Activated CD8-positive, alpha-beta T cell treated with anti-CD3 and anti-CD28 coated beads for 36 hours (primary cell): ENCODE measurements at places on chromosomes 13 and 19.

GRCh38 chr13:29953542-29953941 is 103.1 kb upstream of the UBL3 start:
- DNase-seq = no peak
- H3K27ac ChIP-seq = peak overlapping the region; percentile 92
- peaks cover 30% of the 10 kb centered on the region for H3K4me1 ChIP-seq
- peak overlapping the region; percentile 61 for H3K4me3 ChIP-seq
- no peaks in the 10 kb centered on the region for H3K36me3 ChIP-seq

GRCh38 chr19:10269333-10270179 is 1.4 kb upstream of the ICAM1 start:
- H3K27ac ChIP-seq = peak overlapping the region; percentile 89
- H3K4me1 ChIP-seq = peaks cover 20% of the 10 kb centered on the region
- no peaks in the 10 kb centered on the region for H3K27me3 ChIP-seq
- DNase-seq = peak; percentile 95
- H3K36me3 ChIP-seq = peaks cover 22% of the 10 kb centered on the region
- H3K4me3 ChIP-seq = peak overlapping the region; percentile 85

DNA sequence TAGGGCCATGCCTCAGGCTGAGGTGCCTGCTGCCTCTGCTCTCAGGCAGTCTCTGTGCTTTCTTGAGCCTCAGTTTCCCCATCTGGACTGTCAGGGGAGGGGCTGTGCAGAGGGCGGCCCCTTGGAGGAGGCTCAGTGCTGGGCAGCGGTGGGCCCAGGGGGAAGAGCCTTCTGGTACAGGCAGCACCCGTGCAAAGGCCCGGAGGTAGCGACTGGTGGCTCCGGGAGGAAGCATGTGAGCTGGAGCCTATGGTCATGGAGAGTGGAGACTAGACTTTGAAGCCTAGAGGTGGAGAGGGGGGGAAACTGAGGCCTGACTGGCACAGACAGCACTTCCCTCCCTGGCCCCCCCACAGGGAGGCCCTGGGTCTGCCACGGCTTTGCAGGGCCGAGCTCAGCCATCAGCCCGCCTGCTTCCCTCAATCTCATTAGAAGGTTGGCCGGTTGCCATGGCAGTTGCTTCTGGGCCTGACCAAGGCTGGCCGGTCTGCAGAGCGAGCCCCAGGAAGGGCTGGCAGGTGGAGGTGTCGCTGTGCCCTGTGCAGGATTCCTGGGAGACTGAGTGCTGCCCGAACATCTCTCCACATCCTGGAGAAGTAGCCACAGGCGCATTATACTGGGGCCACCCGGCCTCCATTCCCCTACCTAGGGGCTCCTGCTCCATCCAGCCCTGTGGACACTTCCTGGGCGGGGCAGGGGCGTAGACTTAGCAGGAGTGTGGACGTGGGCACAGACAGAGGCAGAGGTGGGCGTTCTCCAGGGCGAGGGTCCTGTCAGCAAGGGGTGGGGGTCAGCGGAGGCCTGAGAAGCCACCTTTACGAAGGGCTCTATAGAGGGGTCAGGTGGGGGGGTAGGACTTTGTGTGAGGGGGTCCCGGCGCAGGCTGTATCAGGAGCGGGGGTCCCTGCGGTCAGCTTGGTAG is 53.2 kb downstream of the CRTC1 start:
- no peaks in the 10 kb centered on the region for H3K36me3 ChIP-seq
- H3K27ac ChIP-seq = no peak overlapping the region
- no peaks in the 10 kb centered on the region for H3K27me3 ChIP-seq
- no peak overlapping the region for H3K4me3 ChIP-seq
- DNase-seq = no peak

- no peak for DNase-seq
- no peak overlapping the region for H3K27ac ChIP-seq
- no peaks in the 10 kb centered on the region for H3K36me3 ChIP-seq
- no peaks in the 10 kb centered on the region for H3K4me1 ChIP-seq
These were observed 23.5 kb downstream of the DYRK1B start for GRCh38 chr19:39810424-39810823.

GRCh38 chr13:105660561-105660960 is 874.9 kb downstream of the EFNB2 start:
- DNase-seq = no peak
- no peak overlapping the region for H3K27ac ChIP-seq
- no peaks in the 10 kb centered on the region for H3K4me1 ChIP-seq
- no peak overlapping the region for H3K4me3 ChIP-seq
- no peaks in the 10 kb centered on the region for H3K27me3 ChIP-seq

DNA sequence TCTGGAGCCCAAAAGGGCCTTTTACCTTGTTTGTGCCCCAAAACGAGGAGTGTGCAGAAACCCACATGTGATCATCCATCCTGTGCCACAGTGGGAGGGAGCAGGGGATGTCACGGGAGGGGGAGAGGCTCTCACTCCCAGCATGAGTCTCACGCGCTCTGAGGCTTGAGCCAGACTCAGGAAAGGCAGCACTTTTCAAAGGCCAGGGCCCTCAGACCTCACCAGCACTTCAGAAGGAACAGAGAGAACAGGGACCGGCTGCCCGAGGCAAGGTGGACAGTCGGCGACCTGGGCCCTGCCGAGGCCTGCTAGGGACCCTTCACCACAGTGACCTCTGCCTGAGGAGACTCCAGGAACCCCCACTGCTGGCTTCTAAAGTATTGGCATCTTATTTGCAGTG is 71.7 kb upstream of the WASF3 start:
- no peaks in the 10 kb centered on the region for H3K36me3 ChIP-seq
- H3K27ac ChIP-seq = no peak overlapping the region
- H3K27me3 ChIP-seq = peaks cover 2% of the 10 kb centered on the region
- no peak overlapping the region for H3K4me3 ChIP-seq
- no peak for DNase-seq

GRCh38 chr13:101681834-101682233 is 229.4 kb downstream of the ITGBL1 start:
- no peaks in the 10 kb centered on the region for H3K4me1 ChIP-seq
- DNase-seq = no peak

DNA sequence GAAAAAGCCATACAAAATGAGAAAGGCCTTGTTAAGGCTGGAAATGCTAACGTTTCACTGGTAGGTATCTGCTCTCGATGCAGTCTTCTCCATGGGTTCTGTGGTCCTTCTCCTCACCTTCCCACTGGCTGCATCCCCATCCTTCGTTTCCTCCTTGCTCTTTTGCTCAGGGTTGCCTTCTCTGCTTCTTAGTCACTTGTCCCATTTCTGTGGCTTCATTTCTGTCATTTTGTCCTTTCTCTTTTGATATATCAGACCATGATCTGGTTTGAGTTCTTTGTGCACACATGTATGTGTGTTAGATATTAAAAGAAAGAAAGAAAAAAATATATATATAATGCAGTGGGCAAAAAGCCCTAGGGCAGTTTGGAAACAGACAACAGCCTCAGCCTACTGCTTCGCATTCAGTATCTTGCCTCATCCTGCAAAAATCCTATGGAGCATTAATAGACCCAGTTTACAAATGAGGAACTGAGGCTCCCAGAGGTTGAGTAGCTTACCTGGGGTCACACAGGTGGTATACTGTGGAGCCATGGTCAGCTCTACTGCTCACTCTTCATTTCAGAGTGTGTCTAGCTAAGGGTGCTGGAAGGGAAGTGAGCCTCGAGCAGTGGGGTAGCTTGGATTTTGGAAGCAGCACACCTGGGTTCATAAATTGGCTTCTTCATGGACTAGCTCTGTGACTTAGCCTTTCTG is 57.6 kb upstream of the MEDAG start:
- no peak overlapping the region for H3K27ac ChIP-seq
- peaks cover 12% of the 10 kb centered on the region for H3K4me1 ChIP-seq
- no peak overlapping the region for H3K4me3 ChIP-seq
- no peak for DNase-seq
- no peaks in the 10 kb centered on the region for H3K27me3 ChIP-seq

DNA sequence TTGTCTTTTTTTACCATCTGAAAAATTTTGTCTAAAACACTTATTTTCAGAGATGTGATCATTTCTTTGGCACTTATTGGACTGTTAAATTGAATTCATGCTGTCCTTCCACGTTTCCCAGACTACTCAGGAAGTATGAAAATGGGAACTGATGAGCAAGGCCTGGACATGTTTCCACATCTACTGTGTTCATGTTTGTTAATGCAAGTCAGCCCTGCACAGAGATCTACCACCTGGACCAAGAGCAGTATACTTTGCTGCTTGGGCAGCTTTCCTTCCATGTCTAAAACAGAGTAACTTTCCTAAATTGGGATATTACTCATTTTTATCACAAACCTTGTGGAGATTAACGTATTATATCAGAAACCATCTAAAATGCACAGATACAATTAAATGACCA is 687.4 kb downstream of the DIAPH3 start:
- no peaks in the 10 kb centered on the region for H3K36me3 ChIP-seq
- no peaks in the 10 kb centered on the region for H3K27me3 ChIP-seq
- no peak overlapping the region for H3K4me3 ChIP-seq
- no peaks in the 10 kb centered on the region for H3K4me1 ChIP-seq
- H3K27ac ChIP-seq = no peak overlapping the region
- DNase-seq = no peak

DNA sequence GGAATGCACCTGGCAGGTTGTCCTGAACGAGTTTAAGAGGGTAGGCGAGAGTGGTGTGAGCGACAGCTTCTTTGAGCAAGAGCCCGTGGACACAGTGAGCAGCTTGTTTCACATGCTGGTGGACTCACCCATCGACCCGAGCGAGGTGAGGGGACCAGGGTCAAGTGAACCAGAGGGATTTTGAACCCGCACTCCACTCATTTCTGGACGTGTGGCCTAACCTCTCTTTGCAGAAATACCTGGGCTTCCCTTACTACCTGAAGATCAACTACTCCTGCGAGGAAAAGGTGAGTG is 1.7 kb downstream of the CATSPERG start:
- H3K27ac ChIP-seq = peak overlapping the region; percentile 97
- peak overlapping the region; percentile 87 for H3K4me3 ChIP-seq
- no peaks in the 10 kb centered on the region for H3K27me3 ChIP-seq
- H3K4me1 ChIP-seq = peaks cover 12% of the 10 kb centered on the region
- no peaks in the 10 kb centered on the region for H3K36me3 ChIP-seq
- no peak for DNase-seq

DNA sequence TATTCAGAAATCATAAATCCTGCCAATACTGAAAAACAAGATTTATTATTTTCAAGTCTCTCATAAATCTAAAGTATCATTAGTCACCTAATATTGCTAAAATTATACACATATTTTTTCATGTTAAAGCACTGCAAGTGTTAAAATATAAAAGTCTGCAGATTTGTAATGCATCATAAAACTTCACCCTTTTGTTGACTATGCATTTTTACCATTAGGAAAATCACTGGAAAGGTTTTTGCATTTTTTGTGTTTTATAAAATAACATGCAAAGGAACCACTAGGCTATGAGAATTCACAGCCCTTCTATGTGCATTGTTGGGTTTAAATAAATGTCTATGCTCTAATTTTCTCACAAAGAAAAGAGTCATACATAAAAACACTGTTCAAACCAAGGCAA is 407.3 kb downstream of the DACH1 start:
- H3K4me3 ChIP-seq = no peak overlapping the region
- H3K4me1 ChIP-seq = no peaks in the 10 kb centered on the region
- DNase-seq = no peak
- H3K27ac ChIP-seq = no peak overlapping the region
- H3K36me3 ChIP-seq = no peaks in the 10 kb centered on the region
- no peaks in the 10 kb centered on the region for H3K27me3 ChIP-seq

DNA sequence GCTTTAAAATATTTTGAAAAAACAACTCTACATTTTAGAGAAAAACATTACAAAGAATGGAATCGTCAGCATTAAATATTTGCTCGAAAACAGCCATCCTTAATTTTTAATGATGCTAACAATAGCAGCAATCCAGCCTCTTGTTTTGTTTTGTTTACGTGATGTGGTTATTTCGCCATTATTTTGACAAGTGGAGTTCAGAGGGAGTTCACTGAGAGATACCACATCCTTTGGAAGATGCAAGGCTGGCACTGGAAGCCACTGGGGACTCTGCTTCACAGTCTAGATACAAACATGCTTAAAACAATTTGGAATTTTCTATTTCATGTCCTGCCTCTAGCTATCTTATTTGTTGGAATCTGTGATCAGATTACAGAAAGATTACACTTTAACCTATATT is 556.3 kb downstream of the PCDH17 start:
- H3K36me3 ChIP-seq = no peaks in the 10 kb centered on the region
- no peaks in the 10 kb centered on the region for H3K4me1 ChIP-seq
- no peaks in the 10 kb centered on the region for H3K27me3 ChIP-seq

DNA sequence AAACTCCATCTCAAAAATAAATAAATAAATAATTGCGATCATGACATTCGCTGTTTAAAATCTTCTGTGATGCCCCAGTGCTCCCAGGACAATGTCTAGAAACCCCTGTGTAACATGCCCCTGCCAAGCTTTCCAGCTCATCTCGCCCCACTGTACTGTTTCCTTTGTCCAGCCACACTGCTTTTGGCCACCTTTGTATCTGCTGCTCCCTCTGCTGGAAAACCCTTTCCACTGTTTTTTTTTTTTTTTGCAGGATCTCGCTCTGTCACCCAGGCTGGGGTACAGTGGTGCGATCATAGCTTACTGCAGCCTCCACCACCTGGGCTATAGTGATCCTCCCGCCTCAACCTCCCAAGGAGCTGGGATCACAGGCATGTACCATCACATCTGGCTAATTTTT is 7.5 kb downstream of the PLAUR start:
- no peaks in the 10 kb centered on the region for H3K27me3 ChIP-seq
- no peak overlapping the region for H3K4me3 ChIP-seq
- H3K36me3 ChIP-seq = peaks cover 27% of the 10 kb centered on the region
- H3K27ac ChIP-seq = no peak overlapping the region
- DNase-seq = no peak
- H3K4me1 ChIP-seq = peaks cover 20% of the 10 kb centered on the region

GRCh38 chr13:23705583-23705982 is 135.4 kb downstream of the TNFRSF19 start:
- DNase-seq = no peak
- no peak overlapping the region for H3K4me3 ChIP-seq
- no peaks in the 10 kb centered on the region for H3K27me3 ChIP-seq
- no peaks in the 10 kb centered on the region for H3K4me1 ChIP-seq
- H3K36me3 ChIP-seq = no peaks in the 10 kb centered on the region

GRCh38 chr19:1251330-1252220 is 3.2 kb downstream of the MIDN start:
- peak overlapping the region; percentile 92 for H3K27ac ChIP-seq
- H3K4me1 ChIP-seq = peaks cover 18% of the 10 kb centered on the region
- H3K36me3 ChIP-seq = peaks cover 38% of the 10 kb centered on the region
- H3K4me3 ChIP-seq = peak overlapping the region; percentile 96
- no peaks in the 10 kb centered on the region for H3K27me3 ChIP-seq

- H3K36me3 ChIP-seq = no peaks in the 10 kb centered on the region
- H3K4me1 ChIP-seq = no peaks in the 10 kb centered on the region
- H3K27ac ChIP-seq = no peak overlapping the region
- no peaks in the 10 kb centered on the region for H3K27me3 ChIP-seq
- no peak for DNase-seq
- no peak overlapping the region for H3K4me3 ChIP-seq
These were observed 703.6 kb downstream of the SLITRK6 start for GRCh38 chr13:85095418-85096272.

DNA sequence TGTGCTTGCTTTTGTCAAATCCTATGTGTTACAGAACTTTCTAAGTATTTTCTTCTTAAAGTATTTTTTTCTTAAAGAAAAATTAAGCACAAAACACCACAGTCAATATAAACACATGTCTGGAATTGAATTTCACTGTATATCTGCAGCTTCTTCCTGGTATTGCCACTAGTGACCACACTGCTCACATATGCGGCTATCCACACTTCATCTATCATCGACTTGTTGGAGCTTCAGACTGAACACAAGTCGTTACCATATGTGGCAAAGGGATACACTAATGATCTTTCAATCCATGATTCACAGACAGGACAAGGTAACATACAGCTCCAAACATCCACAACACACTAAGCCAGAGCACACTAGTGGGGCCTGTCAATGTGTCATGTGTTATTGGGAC is 498.4 kb upstream of the ARGLU1 start:
- H3K4me1 ChIP-seq = no peaks in the 10 kb centered on the region
- DNase-seq = no peak
- H3K36me3 ChIP-seq = no peaks in the 10 kb centered on the region
